AG04449 (cell line): ENCODE measurements at places on chromosomes 2 and 18.

DNA sequence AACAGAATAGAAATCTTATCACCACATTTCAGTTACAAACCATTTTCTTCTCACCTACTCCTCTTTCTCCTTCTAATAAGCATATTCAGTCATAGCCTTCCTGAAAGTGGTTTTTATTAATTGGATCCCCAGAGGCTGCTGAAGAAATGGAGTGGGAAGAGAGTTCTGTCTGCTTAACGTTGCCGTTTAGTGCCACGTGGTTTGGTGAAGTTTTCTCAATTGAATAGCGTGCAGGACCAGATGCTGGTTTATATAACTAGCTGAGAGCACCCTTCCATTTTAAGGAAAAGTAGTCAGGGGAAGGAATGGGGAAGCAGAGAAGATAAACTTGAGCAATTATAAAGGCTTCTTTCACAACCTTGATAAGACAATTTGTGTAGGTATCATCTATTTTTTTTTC, 318.7 kb downstream of the PTH2R start:
- no peak for DNase-seq

- DNase-seq, result no peak
These were observed 84.4 kb upstream of the CAVIN2 start for GRCh38 chr2:191931329-191931728.

GRCh38 chr2:184756885-184757284, 158.6 kb downstream of the ZNF804A start:
- DNase-seq, result no peak

- DNase-seq, result no peak
These were observed 369 bp downstream of the SMCHD1 start for GRCh38 chr18:2655954-2656236.

GRCh38 chr2:64350996-64351395, 103.0 kb upstream of the LGALSL start:
- no peak for DNase-seq

DNA sequence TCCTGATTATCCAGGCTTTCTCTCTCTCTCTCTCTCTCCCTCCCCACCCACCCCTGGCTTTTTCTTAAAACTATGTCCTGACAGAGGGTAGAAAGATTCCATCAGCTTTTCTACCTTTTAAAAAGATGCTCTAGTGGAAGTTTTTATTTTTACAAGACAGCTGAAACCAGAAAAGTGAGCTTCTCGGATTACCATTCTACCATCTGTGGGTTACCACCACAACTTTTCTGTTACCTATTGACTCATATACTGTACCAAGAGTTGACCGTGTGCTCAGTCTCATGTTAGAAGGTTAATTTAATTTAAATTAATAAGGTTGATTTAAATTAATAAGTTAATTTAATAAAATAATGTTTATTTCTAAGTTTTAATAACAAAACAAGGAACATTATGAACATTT, 137.6 kb downstream of the UPP2 start:
- no peak for DNase-seq

GRCh38 chr2:219739066-219739465, 111.6 kb downstream of the SLC4A3 start:
- DNase-seq, result no peak
